A673 (cell line): ENCODE measurements at places on chromosomes 12 and 14.
A peak's percentile ranks its signal among the peaks of the same experiment; 100 is the strongest.

GRCh38 chr12:131041968-131042833, 88.5 kb downstream of the ADGRD1 start:
- DNase-seq: no peak

GRCh38 chr14:100108840-100109593, 43.8 kb downstream of the EVL start:
- no peak for DNase-seq

- peak; percentile 19 for DNase-seq
These were observed 5.4 kb downstream of the MAGOHB start for GRCh38 chr12:10607885-10608458.

DNA sequence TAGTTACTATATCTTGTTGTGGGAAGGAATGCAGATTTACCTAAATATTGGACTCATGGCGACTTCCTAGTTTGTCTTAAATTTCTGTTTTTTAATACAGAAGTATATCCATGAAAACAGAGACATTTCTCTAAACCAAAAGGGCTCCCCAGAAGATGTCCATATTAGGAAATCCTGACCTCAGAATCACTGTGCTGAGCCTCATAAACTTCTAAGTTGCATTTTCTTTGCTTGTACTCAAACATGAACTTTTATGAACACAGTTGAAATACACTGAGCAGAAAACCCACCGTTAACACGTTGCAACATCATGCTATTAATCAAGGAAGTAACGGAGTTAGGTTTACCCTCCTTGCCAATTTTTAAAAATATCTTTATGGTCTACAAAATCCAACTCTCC, 42.9 kb upstream of the NR2C1 start:
- no peak for DNase-seq

DNA sequence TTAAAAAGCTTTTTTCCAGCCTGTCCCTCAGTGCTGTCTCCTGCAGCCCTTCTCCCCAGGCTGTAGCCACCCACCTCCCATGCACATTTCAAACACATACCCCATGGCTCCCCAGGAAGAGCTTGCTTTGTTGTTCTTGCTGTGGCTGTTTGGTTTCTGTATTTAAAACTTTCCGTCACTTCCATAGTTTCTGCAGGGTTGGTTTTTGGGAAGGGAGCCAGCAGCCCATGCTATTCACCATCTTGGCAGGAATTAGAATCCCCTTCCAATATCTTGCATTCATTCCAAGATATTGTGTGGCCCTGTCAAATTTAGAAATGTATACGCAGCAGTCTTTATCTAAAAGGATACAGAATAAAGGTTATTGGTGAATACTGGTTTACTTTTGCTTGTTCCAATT, 29.6 kb downstream of the CFAP251 start:
- DNase-seq: no peak

- DNase-seq: peak; percentile 59
These were observed 44.1 kb downstream of the TSPAN11 start for GRCh38 chr12:30970559-30971197.

DNA sequence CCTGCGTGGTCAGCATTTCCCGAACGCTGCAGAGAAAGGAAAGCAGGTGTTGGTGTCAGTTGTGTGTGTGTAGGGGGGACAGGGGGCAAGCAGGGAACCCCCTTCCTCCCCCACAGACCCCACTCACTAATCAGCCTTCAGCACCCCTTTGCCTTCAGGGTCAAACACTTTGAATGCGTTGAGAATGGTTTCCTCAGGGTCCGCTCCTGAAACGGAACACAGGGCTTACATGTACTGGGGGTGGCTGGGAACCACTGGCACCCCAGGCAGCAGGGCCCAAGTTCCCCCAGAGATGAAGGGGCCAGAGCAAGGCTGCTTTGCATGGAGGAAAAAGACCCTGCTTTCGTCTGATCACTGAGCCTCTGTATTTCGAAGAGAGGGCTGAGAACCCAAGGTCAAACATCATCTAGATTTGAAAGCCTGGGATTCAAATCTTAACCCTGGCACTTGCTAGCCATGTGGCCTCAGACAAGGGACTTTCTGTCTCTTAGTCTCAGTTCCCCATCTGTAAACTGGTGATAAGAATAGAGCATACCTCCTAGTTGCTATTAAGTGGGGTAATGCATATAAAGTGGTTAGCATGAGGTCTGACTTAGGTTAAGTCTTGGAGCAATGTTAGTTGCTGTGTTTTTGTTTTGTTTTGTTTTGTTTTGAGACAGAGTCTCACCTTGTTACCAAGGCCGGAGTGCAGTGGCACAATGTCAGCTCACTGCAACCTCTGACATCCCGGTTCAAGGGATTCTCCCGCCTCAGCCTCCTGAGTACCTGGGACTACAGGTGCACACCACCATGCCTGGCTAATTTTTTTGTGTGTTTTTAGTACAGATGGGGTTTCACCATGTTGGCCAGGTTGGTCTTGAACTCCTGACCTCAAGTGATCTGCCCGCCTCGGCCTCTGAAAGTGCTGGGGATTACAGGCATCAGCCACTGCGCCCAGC, 7.0 kb downstream of the MYL2 start:
- DNase-seq: no peak

DNA sequence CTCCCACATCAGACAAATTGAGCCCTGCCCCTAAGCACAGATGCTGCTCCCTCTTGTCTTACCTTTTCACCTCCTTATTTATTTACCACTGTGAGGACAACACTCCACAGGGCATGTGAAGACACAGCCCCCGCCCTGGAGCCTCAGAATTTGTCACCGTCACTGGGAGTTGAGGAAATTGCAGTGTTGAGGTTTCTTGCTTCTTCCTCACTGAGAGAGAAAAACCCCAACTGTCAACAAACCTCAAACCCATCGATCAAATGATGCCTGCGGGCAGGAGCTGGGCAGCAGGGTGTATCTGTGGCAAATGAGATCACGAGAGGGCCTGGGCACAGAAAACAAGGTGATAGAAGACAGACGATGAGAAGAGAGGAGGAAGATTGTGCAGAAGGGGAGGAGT, 30.5 kb upstream of the PLEKHG3 start:
- no peak for DNase-seq

DNA sequence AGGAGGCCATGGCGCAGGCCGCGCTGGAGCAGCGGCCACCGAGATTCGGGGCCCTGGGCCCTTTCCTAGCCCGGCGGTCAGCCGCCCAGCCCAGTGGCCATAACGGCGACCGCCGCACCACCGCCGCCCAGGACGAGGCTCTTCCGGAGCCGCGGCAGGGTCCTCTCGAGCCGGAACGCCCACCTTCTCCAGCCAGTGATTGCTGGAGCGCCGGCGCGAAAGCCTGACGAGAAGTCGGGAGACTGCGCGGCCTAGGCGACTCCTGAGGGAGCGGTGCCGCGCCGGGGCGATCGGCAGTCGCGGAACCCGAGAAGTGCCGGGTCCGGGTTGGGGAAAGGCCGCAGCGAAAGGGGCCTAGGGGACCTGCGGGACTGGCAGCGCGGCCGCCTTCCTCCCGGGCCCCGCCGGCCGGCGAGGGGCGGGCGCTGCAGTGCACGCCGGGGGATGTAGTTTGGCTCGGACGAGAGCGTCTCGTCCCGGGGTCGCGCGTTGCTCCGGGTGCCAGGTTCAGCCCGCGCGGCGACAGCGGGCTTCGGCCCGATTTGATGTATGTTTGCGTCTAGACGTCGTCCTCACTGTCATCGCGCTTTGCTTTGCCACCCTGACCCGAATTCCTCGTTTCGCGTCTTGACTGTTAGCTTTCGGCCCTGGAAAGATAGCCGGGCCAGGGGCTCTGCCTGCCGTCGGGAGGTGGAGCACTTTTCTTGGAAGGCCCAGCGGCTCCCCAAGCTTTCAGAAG, at the start of gene VTI1B:
VTI1B (minus strand) TSS at position 153 of the 739 bp plus-strand sequence; CDS start at position 10, 143 bp downstream.
- DNase-seq: peak; percentile 91
